ENCODE measurements at places on chromosomes 12 and 14.

- no peak for DNase-seq
Measured at GRCh38 chr12:94553130-94553519, 93.5 kb upstream of the CEP83 start.

DNA sequence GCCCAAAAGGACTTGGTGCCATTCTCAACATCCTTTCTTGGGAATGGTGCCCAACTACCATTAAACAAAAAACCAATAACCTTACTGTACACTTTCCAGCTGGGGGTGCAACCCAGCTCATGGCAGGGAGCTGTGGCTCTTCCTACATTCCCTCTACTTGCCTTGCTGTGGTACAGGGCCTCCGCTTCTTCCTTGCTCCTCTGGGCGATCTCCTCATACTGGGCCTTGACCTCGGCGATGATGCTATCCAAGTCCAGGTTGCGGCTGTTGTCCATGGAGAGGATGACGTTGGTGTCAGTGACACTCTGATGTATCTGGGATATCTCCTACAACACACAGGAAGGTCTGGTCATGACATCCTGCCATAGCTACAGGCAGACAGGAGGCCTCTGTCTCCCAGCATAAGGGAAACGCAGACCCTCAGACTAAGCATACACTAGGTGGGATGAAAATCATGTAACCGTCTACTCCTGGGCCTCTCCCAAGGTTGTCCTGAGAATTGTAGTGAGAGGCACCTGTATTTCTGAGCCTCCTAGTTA, 3.9 kb downstream of the KRT2 start:
- no peak for DNase-seq

- DNase-seq, result no peak
Measured at GRCh38 chr12:97169889-97170567, 263.0 kb downstream of the NEDD1 start.

DNA sequence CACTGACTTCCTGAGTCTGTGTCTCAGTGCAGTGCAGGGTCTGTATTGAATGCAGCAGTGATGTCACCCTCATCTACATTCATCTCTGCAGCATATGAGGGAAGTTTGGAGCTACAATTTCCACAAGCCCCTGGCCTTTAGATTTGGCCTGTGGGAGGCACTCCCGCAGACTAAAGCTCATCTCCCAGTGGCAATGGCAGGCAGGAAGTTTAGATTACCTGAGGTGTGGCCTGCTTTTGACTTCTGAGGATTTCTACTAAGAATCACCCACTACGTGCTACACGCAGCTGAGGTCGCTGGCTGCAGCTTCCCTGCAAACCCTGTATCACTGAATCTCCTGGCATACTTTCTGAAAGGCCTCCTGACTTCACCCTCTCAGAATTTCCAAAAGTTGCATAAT, 202.2 kb upstream of the PRKD1 start:
- no peak for DNase-seq

DNA sequence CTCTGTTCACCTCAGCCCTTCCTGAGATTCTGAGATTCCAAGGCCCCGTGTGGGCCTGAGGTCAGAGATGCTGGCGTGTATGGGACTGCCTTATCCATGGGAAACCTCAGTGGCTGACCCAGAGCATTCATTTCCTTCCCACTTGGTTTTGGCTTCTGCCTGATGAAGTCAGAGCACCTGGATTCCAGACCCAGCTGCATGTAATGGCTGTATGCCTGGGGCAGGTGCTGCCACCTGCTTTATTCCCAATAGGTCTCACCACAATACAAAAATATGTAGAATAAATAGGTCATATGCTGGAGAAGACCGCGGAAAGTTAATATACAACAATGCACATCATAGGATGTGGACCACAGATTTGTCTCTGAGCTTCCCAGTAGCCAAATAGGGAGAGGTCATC, 25.6 kb downstream of the FIGNL2 start:
- DNase-seq, result no peak

DNA sequence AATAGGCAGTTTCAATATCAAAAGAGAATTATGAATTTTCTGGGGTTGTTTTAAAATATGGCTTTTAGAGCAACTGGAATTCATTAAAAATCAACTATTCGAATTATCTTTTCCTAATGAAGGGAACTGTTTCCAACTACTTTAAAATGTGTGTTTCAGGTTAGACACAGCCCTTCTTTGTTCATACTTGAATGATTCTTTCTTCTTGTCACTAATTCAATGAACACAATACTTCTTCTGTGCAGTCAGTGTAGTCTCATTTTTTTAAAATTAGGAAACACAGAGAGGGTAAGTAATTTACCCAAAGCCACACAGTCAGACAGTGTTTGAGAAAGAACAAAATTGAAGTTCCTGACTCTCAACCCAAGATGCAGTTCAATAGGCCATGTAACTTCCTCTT, 414.0 kb downstream of the CCDC91 start:
- DNase-seq, result no peak

GRCh38 chr14:40476005-40476404, 1043.8 kb upstream of the FBXO33 start:
- no peak for DNase-seq

- no peak for DNase-seq
Measured at GRCh38 chr12:56330936-56331490, 2.8 kb downstream of the PAN2 start.

- DNase-seq, result no peak
Measured at GRCh38 chr12:131598717-131599116, 112.2 kb upstream of the SFSWAP start.

- DNase-seq, result no peak
Measured at GRCh38 chr14:68103853-68104252, 284.3 kb downstream of the RAD51B start.

- no peak for DNase-seq
Measured at GRCh38 chr14:102931580-102932285, 9.3 kb downstream of the AMN start.

GRCh38 chr12:53965281-53966084, 7.4 kb upstream of the HOXC11 start:
- DNase-seq, result no peak

GRCh38 chr14:77601846-77602619, 14.4 kb downstream of the SPTLC2 start:
- no peak for DNase-seq

GRCh38 chr12:130818635-130819576, 20.1 kb downstream of the STX2 start:
- peak; percentile 63 for DNase-seq

Measured in iPS DF 19.7 (cell line).